ENCODE measurements at places on chromosomes 4 and X.

- no peak for DNase-seq
Observed at GRCh38 chr4:128031756-128032384, 29.2 kb upstream of the LARP1B start.

- no peak for DNase-seq
Observed at GRCh38 chr4:20020056-20020455, 231.6 kb upstream of the SLIT2 start.

DNA sequence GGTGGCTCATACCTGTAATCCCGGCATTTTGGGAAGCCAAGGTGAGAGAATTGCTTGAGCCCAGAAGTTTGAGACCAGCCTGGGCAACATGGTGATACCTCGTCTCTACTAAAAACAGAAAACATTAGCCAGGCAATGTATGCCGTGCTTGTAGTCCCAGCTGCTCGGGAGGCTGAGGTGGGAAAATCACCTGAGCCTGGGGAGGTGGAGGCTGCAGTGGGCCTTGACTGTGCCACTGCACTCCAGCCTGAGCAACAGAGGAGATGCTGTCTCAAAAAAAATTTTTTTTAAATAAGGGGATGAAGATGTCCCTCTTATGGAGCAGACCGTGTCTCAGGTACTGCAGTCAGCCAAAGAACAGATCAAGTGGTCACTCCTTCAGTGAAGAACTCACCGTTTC lies 13.5 kb downstream of the CTAG1B start:
- no peak for DNase-seq

DNA sequence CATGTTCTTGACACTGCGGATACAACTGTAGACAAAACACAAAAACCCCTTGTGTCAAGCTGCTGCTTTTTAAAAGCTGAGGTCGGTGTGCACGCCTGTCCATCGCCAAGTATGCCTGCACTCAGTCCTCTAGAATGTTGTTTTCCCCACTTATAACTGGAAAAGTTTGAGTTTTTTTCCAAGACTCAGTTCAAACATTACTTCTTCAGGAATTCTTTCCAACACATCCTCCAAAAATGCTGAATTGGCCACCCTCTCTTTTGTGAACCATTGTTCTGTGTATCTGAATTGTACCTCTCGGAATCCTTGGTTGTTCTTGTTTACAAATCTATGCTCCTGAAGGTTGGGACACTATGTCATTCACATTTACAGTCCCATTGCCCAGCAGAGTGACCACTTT lies 94.6 kb downstream of the REELD1 start:
- DNase-seq, result no peak

DNA sequence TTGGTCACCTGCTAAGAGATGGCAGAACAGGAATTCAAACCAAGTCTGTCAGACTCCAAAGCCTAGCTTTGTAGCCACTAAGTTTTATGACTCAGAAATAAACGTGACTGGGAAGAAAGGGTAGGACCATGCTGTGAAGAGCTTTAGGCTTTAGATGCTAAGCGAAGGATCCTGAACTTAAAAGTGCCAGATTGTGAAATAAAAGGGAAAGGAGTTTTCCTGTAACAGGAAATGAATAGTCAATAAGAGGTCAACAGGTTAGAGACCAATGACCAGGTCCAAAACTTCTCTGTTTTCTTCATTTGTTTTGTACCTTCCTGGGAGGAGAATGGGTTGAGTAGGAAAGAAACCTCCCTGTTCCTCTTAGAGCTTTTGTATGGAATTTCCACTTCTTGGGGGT lies 98.8 kb upstream of the EOLA2 start:
- no peak for DNase-seq

DNA sequence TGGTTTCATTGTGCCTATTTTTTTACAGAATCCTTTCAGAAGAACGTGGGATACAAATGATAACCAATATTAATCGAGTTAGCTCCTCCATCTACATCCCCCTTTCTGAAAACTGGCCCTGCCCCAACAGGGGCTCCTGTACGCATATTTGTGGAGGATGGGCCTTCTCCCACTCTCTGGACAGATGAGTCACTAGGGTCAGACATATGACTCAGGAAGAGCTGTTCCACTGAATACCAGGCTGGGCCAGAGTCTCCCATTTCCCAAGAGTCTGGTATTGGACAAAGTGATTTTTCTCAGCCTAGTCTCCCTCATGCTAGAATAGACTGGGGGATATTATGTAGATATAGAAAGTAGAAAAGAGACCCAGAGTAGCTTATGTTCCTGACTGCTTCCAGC lies 142.4 kb downstream of the TSPAN5 start:
- DNase-seq, result no peak

DNA sequence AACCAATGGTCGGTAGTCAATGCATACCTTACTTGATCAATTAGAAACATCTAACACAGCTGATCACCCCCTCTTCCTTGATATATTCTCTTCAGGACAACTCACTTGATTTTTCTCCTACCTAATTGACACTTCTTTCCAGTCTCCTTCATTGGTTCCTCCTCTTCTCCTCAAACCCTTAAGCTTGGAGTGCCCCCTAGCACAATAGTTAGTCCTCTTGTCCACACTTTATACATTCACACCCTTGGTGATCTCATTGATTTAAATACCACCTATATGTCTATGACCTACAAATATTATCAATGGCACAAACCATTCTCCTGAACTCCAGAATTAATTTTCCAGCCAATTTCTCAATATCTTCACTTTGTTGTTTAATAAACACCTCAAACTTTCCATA lies 724.0 kb downstream of the ADGRL3 start:
- no peak for DNase-seq

DNA sequence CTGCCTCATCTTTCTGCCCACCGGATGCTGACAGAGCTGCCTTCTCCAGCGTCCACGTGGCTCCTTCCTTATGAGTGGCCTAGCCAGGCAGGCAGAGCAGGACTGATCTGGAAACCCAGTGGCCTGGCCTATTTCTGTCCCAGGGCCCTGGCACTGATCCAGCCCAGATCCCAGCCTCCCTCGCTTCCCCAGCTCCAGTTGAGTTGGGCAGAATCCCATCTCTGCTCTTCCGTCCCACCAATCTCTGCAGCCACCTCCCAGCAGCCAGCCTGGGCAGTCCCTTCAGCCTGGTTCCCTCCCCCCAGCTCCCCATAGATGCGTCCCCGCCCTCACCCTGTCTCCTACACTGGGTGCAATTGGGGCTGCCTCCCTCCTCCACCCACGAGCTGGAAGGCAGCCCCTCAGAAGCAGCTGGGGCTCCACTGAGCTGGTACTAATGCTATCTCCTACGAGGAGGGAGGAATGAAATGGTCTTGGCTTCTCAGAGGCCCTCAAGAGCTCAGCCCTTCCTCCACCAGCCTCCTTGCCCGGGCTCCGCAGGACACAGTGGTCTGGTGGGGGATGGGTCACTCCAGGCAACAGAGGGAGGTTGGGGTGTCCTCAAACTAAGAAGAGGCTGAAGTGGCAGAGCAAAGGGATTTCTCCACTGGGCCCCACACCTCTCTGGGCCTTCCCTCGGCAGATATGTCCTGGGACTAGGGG lies 94.2 kb downstream of the PJA1 start:
- DNase-seq, result no peak

DNA sequence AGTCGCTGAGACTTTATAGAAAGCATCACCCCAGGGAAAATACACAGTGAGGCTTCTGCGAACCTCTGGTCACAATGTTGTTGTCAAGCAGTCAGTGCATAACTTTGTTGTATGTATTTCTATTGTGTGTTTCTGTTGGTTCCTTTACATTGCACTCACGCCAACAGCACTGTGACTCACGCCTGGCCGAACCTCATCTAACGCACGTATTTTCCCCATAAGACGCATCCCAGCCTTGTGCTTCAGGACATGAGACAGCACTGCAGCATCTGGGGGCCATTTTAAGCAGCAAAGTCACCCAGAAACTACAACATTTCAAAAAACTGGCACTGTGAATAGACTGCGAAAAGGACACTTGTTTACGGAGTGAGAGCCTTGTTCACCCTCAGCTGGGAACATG lies 30.6 kb downstream of the TBL1X start:
- DNase-seq, result no peak

GRCh38 chrX:10195947-10196346 lies 39.2 kb downstream of the CLCN4 start:
- DNase-seq, result no peak

DNA sequence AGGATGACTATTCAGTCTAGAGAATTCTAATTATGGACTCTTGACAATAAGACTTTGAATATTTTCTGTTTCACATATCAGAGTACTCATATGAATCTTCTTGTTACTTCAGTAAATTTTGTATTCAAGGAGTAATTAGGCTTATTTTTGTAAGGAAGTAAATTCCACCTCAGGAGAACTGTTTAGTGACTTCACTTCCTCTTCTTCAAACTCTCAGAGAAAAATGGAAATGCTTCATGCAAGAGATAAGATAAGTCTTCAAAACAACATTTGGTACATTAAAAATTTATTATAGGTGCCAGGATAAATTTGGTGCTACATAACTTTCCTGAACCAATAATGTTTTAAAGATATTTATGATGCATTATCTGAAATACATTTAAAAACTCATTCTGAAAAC lies 1421.9 kb downstream of the PCDH7 start:
- DNase-seq, result no peak

- DNase-seq, result no peak
Observed at GRCh38 chr4:42149004-42149403, 3.5 kb downstream of the BEND4 start.

- DNase-seq, result no peak
Observed at GRCh38 chr4:189504220-189504619, 436.5 kb upstream of the FRG1 start.
